ENCODE measurements at places on chromosomes 2 and 18.

DNA sequence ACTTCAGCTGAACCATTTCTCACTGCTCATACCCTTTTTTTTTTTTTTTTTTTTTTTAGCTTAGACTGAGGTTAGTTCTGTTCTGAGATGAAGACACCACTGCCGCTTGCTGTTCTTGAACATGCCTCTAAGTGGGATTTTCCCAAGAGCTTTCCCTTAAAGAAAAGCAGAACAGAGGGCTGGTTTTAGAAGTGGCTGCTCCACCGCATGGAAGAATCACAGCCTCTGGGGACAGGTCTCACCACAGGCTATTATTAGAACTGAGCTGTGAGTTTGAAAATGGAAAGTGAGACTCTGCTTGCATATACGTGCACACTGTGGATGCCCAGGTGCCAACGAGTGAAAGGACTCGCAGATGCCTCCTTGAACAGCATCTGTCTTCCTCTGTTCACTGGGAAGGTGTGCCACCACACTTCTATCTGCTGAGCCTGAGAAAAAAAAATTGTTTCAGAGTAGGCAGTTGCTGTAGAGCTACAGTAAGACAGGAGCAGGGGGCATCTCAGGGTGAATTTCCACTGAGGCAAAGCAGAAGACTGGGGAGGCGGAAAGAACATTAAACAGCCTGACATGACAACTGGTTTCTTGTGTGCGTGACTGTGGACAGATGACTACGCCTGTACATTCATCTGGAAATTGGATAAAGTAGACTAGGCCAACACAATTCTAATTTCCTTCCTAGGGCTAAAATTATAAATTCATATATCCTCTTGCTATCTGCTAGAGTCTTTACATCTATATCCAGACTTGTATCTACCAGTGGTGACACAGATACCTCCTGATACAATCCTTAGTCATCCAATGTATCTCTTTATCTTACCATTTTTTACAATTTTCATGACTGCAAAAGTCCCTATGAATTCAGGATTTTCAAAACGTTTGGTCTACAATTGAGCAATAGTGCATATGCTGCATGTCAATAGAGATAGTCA is 1045.7 kb upstream of the CELF4 start:
- DNase-seq = no peak

- DNase-seq = no peak
Measured at GRCh38 chr2:120360307-120360855, 14.4 kb downstream of the INHBB start.

GRCh38 chr2:221494556-221494955 is 77.5 kb downstream of the EPHA4 start:
- DNase-seq = no peak

GRCh38 chr2:201883606-201884369 is 77.5 kb downstream of the CDK15 start:
- no peak for DNase-seq

GRCh38 chr18:74950479-74950878 is 258.5 kb downstream of the PTGR3 start:
- no peak for DNase-seq

DNA sequence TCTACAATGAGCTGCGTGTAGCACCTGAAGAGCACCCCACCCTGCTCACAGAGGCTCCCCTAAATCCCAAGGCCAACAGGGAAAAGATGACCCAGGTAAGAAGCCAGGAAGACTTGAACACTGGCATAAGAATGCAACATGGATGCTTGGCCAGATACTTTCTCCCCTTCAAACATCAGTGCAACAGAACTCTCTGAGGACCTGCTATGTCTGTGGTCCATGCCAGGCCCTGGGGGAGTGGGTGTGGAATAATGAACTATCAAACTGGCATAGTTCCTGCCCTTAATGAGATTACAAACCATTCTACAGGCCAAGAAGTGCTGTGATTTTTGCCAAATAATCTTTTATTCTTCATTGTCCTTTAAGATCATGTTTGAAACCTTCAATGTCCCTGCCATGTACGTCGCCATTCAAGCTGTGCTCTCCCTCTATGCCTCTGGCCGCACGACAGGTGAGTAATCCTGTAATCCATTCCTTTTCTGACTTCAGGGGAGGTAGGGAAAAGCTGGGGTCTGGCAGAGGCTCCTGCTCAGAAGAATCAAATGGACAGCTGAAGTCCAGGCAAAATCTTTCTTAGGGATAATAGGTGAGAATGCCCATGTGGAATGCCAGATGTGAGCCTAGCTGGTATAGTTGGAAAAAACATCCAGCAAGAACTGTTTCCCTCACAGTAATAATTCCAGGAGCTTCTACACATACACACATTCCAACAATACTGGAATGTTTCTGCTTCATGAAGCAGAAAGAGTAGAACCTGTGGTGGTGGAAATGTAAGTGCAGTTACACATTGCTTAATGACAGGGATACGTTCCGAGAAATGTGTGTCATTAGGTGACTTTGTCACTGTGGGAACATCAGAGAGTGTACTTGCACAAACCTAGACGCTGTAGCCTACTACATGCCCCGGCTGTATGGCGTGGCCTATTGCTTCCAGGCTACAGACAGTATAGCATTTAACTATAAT is 16.2 kb downstream of the ACTG2 start:
- no peak for DNase-seq

GRCh38 chr2:8661736-8662135 is 20.1 kb upstream of the ID2 start:
- no peak for DNase-seq

GRCh38 chr2:49225126-49225525 is 70.8 kb upstream of the FSHR start:
- no peak for DNase-seq

- no peak for DNase-seq
Measured at GRCh38 chr2:180520206-180520605, 460.2 kb upstream of the UBE2E3 start.

DNA sequence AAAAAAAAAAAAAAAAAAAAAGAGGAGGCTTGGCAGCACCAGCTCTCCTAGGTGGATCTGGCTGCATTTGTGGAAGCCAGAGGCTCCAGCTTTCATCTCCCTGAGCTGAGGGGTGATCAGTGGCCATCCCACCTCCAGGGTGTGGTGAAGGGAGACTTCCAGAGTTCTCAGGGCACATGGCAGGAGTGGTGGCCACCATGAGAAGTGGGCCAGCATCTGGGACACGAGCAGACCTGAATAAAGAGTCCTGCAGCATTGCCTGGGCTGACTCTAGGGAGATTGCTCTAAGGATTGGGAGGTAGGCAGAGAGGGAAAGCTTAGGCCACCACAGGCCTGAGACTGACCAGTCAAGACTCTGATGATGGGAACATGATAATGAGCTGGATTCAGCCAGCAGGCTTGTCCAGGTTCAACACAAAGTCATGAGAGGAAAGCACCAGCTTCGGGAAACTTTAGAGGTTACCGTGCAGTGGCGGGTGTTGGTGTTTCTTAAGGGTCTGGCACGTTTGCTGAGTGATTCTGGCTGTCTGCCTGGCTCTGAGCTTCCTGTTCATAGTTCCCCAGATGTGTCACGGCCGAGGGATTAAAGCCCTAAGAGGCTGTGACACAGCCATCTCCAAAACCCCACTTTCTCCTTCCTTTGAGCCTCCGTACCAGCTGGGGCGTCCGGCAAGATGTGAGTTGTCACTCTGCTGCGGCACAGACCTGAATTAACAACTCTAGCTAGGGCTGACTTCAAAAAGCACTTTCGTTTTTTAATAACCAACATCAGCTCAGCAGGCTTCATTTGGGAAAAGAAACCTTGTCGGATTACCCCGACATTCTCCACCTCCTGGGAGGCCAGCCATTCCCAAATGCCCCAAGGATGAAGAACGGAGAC is 38.3 kb upstream of the IL1R1 start:
- no peak for DNase-seq

DNA sequence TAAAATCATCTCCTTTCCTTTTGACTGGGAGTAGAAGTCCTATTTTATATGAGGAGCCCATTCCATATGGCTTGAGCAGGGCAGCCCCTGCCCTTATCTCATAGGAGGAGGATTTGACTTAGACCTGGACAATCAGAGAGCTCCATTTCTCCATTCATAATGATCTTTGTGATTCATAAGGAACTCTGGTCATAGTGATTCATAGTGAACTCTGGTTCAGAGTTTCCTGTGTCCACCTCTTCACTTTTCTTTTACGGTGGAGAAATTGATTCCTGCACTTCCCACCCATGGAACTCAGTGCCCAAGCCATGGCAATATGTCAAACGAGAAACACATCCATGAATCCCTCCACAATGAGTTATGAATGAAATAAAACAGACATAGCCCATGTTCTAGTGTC is 12.8 kb upstream of the MYO3B start:
- no peak for DNase-seq

DNA sequence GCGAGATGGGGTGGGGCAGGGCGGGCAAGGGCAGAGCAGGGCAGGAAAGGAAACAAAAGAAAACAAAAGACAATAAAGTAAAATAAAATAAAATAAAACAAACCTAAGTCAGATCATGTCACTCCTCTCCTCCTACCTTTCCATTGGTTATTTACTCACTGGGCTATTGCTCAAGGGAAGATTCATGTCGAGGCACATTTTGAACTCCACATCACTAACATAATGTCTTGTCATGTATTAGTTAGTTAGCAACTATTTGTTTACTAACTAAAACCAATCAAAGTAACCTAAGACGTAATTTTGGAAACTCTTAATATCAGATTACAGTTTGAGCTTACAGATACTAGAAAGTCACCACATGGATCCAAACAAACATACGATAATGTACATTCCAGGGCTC is 2.2 kb downstream of the C1D start:
- no peak for DNase-seq

DNA sequence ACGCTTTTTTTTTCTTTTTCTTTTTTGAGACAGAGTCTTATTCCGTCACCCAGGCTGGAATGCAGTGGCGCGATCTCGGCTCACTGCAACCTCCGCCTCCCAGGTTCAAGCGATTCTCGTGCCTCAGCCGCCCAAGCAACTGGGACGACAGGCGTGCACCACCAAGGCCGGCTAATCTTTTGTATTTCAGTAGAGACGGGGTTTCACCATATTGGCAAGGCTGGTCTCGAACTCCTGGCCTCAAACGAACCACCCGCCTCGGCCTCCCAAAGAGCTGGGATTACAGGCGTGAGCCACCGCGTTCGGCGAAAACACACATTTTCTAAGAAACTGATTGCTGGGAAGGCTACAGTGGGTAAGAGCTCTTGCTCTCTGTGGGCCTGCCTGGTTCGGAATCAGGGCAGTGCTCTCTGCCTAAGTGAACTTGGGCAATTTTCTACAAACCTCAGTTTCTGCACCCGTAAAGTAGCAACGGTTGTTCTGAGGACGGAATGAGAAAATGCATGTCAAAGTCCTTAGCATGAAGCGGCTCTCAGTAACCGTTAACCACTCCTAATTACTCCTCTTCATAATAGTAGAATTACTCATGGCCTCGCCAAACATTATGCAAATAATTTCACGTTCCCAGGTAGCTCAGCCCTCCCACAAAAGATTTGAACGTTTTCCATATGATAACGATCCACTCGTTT is 1.0 kb upstream of the PMAIP1 start:
- no peak for DNase-seq

- DNase-seq = no peak
Measured at GRCh38 chr18:23992089-23992940, 22.2 kb upstream of the TTC39C start.

GRCh38 chr2:28209864-28210263 is 182.8 kb upstream of the FOSL2 start:
- DNase-seq = no peak

GRCh38 chr2:157887946-157888345 is 11.8 kb upstream of the ACVR1 start:
- DNase-seq = no peak

All from stimulated activated CD8-positive, alpha-beta memory T cell treated with anti-CD3 and anti-CD28 coated beads, Interleukin-15, amount 100 ng/mL, for 1 hour (primary cell).